DMS153 (cell line): ENCODE measurements at places on chromosomes 16 and 17.
A peak's percentile ranks its signal among the peaks of the same experiment; 100 is the strongest.

DNA sequence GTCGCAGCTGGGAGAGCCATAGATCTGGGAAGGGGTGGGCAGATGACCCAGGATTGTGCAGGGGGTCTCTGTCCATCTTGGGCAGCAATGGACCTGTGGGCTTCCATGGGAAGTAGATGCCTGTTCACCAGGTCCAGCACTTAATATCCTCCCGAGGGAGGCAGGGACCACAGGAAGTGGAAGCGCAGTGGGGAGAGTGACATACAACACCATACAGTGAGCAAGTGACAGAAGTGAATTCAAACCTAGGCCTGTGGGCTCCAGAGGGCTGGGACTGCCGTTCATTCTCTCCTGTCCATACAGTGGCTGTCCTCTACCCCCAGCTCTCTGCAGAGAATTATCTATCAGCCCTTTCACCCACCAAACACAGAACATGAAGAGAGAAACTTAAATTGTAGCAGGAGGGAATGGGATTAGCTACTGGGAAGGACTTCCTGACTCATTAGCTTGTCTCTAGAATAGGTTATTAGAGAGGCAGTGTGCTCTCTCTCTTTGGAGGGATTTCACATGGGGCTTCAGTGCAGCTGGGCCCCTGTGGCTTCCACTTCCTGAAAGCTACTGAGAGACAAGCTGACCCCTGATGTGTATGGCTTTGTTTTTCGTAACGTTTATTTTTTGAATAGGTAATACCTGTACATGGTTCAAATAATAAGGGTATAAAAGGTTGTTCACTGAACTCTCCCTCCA, 13.1 kb upstream of the SEZ6 start:
- no peak for DNase-seq

GRCh38 chr16:1036726-1037393, 35.7 kb upstream of the SSTR5 start:
- DNase-seq, result no peak

DNA sequence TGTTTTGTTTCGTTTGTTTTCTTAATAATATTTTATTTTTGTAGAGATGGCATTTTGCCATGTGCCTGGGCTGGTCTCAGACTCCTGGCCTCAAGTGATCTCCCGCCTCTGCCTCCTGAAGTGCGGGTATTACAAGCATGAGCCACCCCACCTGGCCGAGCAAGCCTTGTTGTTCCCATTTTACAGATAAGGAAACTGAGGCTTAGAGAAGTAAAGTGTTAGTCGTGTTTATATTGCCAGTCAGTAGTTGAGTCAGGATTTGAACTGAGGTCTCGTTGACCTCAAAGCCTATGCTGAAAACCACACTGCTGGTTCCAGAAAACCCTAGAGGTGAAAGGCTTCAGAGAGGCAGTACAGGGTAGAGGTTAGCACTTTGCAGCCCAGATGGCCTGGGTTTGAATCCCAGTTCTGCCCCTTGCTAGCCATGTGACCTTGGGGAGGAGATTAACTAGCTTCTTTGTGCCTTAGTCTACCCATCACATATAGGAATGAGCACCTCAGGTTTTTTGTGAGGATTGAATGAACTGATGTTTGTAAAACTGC, 102.0 kb downstream of the ABCC6 start:
- DNase-seq, result no peak

GRCh38 chr16:74608381-74608780, 1.5 kb upstream of the GLG1 start:
- DNase-seq, result no peak

- no peak for DNase-seq
These were observed 30.7 kb downstream of the SDK2 start for GRCh38 chr17:73613271-73614233.

- DNase-seq, result no peak
These were observed 20.2 kb upstream of the CES1 start for GRCh38 chr16:55853114-55853513.

DNA sequence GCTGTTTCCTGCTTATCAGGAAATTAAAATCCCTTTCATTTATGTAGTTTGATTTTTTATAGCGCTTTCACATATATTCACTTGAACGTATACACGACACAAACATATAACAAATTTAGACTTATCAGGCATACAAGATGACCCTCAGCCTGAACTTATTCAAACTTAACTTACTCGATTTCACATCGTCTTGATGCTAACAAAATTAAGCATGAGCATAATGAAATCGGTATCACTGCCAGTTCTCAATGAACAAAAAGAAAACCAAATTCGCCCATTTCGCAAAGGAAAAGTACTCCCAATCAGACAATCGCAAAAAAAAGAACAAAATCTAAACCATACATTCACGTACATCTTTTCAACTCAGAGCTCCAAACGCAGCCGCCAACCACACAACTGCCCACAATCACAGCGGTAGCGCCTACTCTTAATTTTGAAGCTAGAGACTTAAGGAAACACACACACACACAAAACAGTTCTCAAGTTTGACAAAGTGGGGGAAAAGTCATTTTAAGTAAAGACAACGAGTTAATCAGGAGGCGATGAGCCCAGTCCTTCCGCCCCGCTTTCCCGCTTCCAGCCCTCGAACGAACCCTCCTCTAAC, 1.1 kb downstream of the GJC1 start:
- DNase-seq, result no peak

- DNase-seq, result no peak
These were observed 36.3 kb downstream of the GAS7 start for GRCh38 chr17:10162096-10162495.

DNA sequence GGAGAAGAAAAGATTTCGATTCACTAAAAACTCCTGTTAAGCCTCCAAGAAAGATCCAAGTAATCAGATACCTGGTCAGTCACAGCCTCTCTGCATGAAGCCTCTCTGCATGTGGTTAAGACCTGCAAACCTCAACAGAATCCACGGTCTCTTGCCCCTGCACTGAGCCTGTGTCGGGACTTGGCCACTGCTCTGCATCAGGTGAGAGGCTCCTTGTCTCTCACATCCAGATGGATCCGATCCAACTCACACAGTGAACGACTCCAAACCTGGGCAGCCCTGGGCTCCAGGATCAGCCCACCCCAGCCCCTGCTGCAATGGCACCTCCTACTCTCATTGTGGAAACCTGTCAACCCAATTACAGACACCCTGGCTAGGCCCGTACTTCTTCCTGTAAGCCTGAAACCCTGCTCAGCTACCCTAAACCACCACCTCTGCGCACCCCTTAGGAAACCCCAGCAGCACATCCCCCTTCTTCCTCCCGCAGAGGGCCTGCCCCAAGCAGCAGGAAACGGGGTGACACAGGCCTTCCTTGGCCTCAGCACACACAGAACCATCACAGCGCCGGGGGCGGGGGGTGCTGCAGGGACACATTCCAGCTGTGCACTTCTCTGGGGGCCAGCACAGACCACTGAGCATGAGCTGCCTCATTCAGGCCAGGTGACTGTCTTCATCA, 129.5 kb downstream of the ANKRD11 start:
- DNase-seq, result no peak

GRCh38 chr17:64777415-64778239, 115.5 kb upstream of the SMURF2 start:
- DNase-seq, result peak; percentile 45

GRCh38 chr17:14712611-14713021, 411.7 kb downstream of the HS3ST3B1 start:
- no peak for DNase-seq

GRCh38 chr16:70163596-70163995, 10.0 kb upstream of the CLEC18C start:
- DNase-seq, result no peak

DNA sequence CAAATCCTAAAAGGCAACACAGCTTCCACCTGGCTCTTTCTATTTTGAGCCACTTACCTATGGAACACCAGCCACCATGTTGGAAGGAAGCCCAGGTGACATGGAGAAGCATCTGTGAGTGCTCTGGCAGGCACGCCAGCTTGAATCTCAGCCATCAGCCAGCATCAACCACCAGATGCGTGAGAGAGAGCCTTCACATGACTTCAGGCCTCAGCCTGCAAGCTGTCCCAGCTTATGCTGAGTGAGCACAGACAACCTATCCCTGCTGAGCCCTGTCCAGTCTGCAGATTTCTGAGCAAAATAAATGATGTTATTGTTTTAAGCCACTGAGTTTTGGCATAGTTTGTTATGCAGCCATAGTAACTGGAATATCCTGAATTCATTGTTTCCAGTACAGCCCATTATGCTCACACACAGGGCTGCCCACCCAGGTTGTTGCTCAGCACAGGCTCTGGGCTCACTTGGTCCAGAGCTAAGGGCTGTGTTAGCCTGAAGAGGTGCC, 35.1 kb downstream of the TMEM238L start:
- no peak for DNase-seq

- DNase-seq, result no peak
These were observed 29.5 kb downstream of the SMURF2 start for GRCh38 chr17:64632606-64633005.

GRCh38 chr17:82781894-82782274, 30.0 kb downstream of the TBCD start:
- peak; percentile 49 for DNase-seq

DNA sequence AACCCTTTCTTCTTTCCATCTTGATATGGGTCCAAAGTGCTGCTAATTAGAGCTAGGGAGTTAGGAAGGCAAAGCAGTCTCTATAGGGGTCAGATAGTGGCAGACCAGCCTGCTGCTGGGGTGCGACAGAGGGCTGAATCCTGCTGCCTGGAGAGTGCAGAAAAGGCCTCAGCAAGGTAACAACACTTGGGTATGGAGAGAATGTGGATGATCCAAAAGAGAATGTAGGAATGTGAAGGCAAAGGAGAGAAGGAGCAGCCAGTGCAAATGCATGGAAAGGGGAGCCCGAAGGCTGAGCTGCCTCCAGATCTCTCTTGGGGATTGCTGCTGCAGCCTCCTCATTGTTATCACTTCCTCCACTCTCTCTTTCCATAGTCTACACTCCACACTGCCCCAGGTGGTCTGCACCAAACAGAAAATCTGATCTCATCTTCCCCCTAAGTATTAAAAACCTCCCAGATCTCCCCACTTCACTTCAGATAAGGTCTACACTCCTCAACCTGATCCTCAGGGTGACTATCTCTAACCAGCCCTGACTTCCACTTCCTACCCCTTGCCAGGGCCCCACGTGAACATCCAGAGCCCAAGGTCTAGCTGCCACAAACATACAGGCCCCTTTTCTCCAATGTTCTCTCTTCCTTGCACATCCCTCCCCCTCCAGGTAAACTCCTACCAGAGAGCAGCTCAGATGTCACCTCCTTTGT, 28.8 kb downstream of the TOM1L2 start:
- no peak for DNase-seq

- no peak for DNase-seq
These were observed 27.5 kb downstream of the MYBBP1A start for GRCh38 chr17:4527566-4528125.

DNA sequence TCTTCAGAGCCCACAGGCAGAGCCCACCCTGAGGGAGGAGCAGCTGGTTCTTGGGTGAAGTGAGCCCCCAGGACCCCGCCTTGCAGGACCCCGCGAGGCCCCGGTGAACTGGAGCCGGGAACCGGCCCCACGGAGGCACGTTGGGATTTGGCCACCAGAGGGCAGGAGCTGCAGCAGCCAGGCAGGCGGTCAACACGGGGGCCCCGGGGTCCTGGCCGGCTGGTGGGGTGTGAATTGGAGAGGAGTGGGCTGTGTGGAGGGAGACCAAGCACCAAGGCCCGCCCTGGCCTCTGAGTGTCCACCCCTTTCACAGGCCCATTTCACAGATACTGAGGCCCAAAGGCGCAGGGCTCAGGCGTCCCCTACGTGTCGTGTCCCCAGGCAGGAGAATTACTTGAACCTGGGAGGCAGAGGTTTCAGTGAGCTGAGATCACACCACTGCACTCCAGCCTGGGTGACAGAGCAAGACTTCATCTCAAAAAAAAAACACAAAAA, 2.2 kb downstream of the DPEP1 start:
- DNase-seq, result no peak

DNA sequence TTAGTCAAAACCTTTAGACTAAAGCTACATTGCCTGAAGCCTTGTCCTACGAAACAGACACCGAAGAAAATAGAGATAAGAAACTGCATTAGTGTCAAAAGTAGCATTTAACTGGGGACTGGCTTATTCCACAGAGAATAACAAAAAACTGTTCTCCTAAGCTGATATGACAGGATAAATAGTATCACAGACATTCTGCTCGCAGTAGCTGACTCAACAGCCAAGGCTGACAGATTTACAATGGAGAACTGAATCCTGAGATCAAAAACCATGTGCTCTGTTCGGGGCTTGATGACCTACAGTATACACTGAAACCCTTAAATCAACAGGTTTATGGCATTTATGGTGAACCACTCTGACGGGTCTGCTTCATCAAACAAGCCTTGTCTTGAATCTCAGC, 25.5 kb downstream of the ADAMTS18 start:
- peak; percentile 38 for DNase-seq

DNA sequence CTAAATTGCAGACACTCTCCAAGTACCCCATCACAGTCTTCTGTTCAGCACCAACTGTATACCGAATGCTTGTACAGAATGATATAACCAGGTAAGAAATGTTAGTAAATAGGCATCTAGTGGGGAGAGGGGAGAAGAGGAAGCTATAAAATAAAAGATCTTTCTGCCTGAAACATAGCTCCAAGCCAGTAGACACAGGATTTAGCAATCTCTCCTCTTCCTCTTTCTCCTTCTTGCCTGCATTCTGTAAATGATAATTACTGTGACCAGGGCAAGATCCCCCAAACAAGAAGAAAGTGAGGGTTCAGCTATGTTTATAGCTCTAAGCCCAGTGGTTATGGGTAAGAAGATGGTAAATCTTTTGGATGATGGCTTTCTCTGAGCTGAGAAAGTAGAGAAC, 17.9 kb downstream of the ACSM3 start:
- DNase-seq, result no peak

GRCh38 chr17:68161644-68162428, 86.0 kb upstream of the AMZ2 start:
- no peak for DNase-seq

GRCh38 chr17:11284811-11285210, 43.8 kb downstream of the SHISA6 start:
- DNase-seq, result no peak

- DNase-seq, result no peak
These were observed 281.9 kb upstream of the ASIC2 start for GRCh38 chr17:33574942-33575445.

DNA sequence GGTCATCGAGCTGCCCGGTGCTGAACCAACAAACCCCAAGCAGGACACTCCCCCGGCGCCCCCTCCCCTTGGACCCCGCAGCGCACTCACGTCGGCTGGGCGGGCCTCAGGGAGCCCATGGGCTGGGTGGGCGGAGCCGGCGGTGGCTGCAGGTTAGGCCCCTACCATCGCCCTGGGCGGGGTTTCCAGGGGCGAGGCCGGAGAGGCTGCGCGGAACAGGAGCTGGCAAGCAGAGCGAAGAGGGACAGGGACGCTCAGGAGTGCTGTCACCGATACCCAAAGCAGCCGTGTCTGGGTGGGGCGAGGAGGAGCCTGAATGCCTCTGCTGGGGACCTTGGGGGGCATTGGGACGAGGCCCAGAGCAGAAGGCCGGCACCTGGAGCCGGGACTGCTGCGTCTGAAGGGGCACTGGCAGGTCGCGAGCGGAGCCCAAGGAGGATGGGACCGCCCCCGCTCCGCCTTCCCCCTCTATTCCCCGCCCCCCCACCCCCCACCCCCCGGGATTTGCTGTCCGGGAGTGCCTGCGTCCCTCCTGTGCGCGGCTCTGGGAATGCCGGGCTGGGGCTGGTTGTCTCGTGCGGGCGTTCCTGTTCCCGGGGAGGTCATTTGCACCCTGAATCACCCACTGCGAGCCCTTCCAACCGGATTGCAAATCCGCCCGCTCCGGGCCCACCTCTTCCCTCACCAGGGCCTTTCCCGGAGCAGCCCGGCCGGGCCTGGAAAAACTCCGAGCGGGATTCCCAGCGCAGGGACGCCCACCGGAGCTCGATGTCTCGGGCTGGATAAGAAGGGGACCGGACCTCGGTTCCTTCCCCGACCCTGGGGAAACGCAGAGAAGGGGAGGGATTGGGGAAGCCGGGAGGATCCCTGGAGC, 902 bp downstream of the ARHGAP27 start:
- peak; percentile 69 for DNase-seq
